Fibroblast of lung (primary cell): ENCODE measurements at places on chromosomes 12 and 14. TPM values are rescaled to one million over a fixed set of nuclear protein-coding genes. Genes with fewer than 3 reads are reported as not detected.

Gene IFNG
- not detected in 2 replicates for total RNA-seq

Gene IFNG-AS1
- total RNA-seq: not detected in 2 replicates

Gene GLS2
- total RNA-seq: under 0.01 and 0.17 TPM in 2 replicates

Gene FGF6
- not detected in 2 replicates for total RNA-seq

Gene TMPRSS12
- total RNA-seq: not detected in 2 replicates

Gene ZNF385A
- total RNA-seq: 2.3 and 3.3 TPM in 2 replicates
